GM04504 (cell line): ENCODE measurements at places on chromosomes 3 and 15.

- DNase-seq, result no peak
Observed at GRCh38 chr3:22106213-22106896, 355.3 kb upstream of the ZNF385D start.

GRCh38 chr3:46693038-46693891 lies at the start of gene ALS2CL:
Gene ALS2CL (minus strand): TSS chr3:46693679. CDS start chr3:46689440, 4,239 bp downstream.
- DNase-seq, result no peak

DNA sequence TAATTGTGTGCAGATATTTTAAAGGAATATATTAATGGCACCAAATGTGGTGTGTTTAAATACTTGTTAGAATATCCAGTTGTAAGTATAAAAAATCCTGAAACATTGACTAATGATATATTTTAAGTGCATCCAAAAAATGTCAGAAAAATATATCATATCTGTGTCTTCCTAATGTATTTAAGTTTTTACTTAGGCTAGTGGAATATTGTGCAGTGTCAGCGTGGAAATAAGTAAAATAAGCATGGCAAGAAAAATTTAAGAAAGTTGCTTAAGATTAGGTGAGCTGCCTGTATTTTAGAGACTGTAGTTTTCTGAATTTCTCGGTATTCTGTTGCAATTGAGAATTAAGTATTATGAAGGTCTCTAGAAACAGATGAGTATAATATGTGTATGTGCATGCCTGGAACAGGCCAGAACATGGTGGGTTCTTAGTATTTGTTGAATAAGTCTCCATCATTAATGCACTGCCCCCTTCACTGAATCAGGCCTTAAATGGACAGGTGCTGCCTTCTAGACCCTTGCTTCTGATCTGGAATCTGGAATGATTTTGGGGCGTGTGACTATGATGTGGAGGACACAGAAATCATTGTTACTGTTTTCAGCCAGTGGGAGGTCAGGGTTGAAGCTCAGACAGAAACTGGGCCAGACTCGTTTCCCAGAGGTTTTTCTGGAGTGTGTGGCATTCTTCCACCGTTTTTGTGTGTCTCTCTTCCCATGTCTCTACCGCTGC lies 86.1 kb downstream of the TRAK1 start:
- DNase-seq, result no peak

DNA sequence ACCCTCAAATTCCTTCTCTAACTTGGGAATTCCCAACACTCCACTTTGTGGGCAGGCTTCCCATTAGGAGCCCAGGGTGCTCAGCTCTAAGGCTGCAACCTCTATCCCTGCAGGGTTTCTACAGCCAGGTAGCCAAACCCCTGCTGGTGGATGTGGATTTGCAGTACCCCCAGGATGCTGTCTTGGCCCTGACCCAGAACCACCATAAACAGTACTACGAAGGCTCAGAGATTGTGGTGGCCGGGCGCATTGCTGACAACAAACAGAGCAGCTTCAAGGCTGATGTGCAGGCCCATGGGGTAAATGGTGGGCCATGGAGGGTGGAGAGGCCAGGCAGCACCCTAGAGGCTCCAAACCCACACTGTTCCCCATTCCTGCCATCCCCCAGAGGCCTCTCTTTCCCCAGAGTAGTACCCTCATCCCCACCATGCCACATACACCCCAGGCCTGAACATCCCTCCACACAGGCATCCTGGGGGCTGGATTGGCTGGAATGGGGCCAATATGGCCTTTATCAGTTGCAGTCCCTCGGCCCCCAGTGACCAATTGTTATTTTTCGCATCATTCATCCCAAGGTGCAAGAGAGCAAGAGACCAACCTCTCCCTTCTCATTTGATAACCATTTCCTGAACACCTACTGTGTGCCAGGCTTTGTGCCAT lies 7.7 kb downstream of the ITIH1 start:
- DNase-seq, result no peak

- no peak for DNase-seq
Observed at GRCh38 chr3:114823061-114823460, 324.0 kb downstream of the ZBTB20 start.

- DNase-seq, result no peak
Observed at GRCh38 chr3:38835939-38836338, 19.9 kb upstream of the SCN10A start.

- peak; percentile 28 for DNase-seq
Observed at GRCh38 chr3:18295171-18295920, 129.8 kb downstream of the SATB1 start.

GRCh38 chr3:195884691-195885035 lies 23.7 kb downstream of the TNK2 start:
- no peak for DNase-seq
